Esophagus squamous epithelium (tissue), 5 donors: ENCODE measurements at places on chromosomes 5 and 9.

GRCh38 chr5:107402434-107403227 lies 268.1 kb downstream of the EFNA5 start:
- DNase-seq = no peak

- no peak for DNase-seq
These were observed 51.0 kb upstream of the RNU6ATAC start for GRCh38 chr9:134215420-134215698.

DNA sequence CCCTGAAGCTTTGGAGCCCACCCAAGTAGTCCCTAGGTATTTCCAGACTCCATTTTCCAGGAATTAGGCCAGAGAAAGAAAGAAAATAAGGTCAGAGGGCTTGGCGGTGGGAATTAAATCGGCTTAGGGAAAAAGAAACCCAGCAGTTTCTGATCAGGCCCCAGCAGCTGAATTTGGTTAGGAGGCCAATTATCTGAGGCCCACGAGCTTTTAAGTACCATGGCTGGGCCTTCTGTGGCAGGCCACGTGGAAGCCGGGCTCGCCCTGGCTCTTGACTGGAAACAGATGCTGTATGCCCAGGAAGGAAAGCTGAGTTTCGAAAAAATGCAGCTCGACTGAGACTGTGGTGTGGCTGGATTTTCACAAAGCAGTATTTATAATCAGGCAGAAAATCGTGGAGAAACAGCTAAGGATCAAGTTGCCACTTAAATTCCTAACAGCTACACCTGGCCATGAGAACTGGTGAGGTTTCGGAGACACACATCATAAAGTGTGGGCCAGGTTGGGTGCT lies 75.1 kb upstream of the PANK3 start:
- no peak for DNase-seq

- DNase-seq = no peak
These were observed 152.2 kb upstream of the OTULINL start for GRCh38 chr5:14429101-14430050.

DNA sequence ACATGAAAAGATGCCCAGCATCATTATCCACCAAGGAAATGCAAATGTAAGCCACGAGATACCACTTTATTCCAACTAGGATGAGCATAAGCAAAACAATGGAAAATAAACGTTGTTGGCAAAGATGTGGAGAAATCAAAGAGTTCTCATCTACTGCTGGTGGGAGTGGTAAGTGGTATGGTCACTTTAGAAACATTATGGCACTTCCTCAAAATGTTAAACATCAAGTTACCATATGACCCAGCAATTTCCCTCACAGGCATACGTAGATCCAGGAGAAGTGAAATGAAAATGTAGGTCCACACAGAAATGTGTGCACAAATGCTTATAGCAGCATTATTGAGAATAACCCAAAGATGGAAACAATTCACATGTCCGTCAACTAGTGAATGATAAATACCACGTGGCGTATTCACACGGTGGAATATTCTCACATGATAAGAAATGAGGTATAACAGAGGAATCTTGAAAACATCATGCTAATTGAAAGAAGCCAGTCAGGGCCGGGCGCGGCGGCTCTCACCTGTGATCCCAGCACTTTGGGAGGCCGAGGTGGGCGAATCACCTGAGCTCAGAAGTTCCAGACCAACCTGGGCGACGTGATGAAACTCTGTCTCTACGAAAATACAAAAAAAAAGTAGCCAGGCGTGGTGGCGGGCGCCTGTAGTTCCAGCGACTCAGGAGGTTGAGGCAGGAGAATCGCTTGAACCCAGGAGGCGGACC lies 16.4 kb upstream of the FLT4 start:
- no peak for DNase-seq

GRCh38 chr9:72656021-72656420 lies 134.6 kb downstream of the TMC1 start:
- DNase-seq = no peak

GRCh38 chr9:130286781-130287428 lies 21.3 kb downstream of the HMCN2 start:
- DNase-seq = no peak

GRCh38 chr5:8576178-8576577 lies 707.2 kb downstream of the MTRR start:
- no peak for DNase-seq

DNA sequence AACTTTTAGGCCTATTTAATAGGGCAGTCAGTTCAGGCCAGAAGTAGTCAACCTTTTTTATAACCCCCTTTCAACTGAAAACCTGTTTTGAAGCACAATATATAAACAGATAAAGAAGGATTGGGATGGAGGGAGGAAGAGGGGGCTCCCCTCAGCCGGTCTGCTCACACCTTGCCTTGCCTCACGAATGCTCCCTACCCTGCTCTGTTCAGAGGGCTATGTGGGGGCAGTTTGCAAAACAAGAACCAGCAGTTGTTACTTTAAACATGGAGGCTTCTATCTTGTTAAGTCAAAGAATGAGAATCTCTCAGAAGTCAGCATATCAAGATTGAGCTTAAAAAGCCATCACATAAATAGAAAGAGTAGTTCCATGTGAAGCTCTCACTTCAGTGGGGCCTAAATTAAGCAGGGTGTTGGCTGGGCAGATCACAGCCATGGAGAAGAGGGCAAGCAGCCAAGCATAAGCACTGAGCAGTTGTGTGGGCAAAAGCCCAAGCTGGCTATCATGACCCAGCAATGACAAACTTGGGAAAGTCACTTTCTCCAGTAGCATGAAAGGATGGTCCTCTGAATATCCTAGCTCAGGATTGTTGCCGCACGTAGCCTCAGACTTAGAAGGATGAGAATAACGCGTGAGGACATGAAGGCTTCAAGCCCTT lies 70.6 kb downstream of the ALDH1A1 start:
- DNase-seq = no peak

- DNase-seq = no peak
These were observed 26.8 kb downstream of the SSBP2 start for GRCh38 chr5:81724108-81724507.

DNA sequence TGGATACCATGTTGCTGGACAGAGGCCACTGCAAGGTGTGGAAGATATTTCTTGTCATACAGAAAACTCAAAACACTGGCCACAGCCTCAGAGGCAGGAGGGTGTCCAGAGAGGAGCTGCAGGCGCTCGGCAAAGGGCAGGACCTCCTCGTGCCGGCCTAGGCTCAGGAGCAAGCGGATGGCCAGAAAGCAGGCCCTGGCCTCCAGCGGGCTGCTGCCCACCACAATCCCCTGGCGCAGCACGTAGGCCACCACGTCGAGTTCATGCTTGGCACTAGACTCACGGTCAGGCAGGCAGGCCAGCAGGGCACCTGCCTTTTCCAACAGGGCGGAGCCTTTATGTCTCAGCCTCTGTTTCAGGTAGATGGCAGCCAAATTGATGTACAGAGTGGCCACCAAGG lies 35.2 kb downstream of the SH3TC2 start:
- no peak for DNase-seq

GRCh38 chr9:70692431-70692830 lies 278.0 kb upstream of the KLF9 start:
- DNase-seq = no peak

- no peak for DNase-seq
These were observed 17.8 kb downstream of the SHC3 start for GRCh38 chr9:89160806-89161205.

DNA sequence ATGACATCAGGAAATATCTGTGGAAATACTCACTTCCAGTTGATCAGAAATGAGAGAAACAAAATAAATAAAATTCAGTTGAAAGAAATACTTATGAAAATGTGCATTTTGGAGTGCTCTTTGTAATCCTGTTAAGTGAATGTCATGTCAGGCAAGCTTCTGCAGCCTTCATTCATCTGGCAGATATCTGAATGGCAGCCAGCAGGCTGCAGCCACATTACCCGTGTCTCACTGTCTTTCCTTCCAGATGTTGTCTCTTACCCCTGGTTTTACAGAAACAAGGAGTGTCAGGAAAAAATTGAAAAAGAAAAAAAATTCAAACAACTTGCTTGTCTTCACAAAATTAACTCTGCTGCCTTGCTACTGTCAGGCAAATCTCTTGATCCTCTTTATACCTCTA lies 445.0 kb upstream of the RIOK2 start:
- DNase-seq = no peak

GRCh38 chr9:15213249-15213648 lies 93.8 kb downstream of the TTC39B start:
- DNase-seq = no peak

DNA sequence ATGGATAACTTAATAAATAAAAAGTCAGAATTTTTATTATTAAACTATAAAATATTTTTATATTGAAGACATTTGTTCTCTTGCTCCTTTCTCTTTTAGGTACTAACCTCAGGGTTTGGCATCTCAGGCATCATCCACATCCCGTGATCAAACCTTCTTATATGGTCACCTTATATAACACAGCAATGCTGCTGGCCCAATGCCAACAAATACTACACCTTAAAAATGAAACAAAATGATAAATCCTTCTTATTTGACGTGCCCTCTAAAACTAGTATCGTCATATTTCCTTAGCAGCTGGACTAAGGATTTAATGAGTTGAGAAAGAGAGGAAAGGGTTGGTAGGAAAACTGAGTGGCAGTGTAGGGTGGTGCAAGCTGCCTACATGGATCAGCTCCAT lies 56.6 kb downstream of the NDUFAF2 start:
- no peak for DNase-seq

GRCh38 chr9:2299156-2299842 lies 284.2 kb downstream of the SMARCA2 start:
- DNase-seq = no peak

GRCh38 chr5:55480781-55481180 lies 54.0 kb downstream of the PLPP1 start:
- no peak for DNase-seq

- no peak for DNase-seq
These were observed 51.9 kb downstream of the COL27A1 start for GRCh38 chr9:114207034-114207810.

DNA sequence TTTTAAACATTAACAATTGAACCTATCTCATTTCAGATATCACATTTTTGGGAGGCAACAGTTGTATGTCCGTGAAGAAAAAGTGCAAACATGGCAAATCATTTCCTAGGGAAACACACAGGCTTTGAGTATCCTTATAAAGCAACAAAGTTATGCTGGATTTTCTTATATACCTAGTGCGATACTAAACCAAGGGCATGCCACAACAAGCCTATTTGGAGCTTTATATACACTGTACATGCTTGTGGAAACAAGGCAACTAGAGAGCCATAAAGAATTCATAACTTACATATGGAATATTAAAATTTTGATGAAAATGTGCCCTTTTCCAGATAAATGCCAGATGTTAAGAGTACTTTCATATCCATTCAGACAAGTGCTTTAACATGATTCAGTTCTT lies 191.4 kb downstream of the DCP2 start:
- no peak for DNase-seq

DNA sequence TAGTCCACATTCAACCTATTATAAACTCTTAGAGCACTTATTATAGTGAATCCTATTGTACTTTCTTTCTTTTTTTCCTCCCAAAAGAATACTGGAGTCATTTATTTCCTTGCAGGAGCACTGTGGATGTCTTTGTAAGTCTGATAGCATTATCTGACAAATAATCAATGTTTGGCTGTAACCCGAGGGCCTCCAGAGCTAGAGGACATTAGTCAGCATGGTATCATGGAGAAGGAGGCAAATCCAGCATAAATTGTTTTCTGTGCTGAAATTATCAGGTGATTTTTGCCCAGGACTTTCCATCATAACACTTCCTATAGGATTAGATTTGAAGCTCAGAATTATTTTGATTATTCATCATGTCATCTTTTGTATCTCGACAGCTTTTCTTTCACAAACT lies 551.0 kb downstream of the ZNF608 start:
- DNase-seq = no peak

DNA sequence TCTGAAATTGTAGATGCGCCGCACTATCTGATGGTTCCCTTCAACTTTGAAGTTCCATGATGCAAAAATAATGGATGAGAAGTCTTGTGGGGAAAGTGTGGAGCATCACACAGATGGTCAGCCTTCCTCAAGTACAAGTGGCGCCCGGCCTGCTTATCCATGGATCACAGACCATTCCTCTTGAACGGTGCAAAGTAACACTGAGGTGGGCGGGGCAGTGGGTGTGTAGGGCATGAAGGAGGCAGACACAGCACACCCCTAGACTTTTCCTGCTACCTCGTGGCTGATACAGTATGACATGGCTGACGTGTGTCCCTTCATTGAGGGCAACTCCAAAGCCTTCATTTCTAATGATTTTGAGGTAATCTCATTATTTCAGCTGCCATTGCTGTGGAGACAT lies 2.5 kb upstream of the GNG10 start:
- DNase-seq = no peak

- no peak for DNase-seq
These were observed 174.1 kb downstream of the SNX18 start for GRCh38 chr5:54691656-54692055.

DNA sequence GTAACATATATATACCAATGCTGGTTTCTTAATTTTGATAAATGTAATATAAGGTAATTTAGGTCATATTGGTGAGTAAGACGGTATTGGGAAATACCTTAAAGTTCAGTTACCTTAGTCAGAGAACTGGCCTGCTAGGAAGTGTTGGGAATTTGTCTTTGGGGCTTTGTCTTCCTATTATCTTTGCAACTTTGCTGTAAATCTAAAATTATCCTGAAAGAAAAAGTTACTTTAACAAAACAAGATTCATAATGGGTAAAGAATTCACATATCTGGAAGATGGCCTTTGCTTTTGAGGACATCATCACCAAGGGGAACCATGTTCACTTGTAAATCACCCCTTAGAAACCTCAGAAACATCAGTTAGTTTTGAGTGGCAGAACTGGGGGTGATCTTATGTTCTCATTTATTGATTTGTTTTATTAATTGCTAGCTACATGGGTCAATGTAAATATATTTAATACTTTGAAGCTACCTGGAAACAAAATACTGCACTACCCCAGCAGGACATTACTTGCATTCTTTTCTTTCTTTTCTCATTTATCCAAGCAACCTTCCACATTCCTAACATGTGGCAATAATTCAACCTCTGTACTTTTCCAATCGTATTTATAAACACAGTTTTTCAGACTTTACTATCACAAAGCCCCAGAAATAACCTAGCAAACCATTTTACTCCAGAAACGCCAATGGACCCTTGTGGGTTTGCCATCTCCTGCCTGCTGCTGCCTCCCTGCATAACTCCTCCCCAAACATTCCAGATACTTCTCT lies 41.4 kb downstream of the GLIS3 start:
- DNase-seq = no peak

GRCh38 chr5:140011297-140011802 lies 31.7 kb downstream of the NRG2 start:
- DNase-seq = no peak

GRCh38 chr5:7659420-7659819 lies 191.5 kb downstream of the CFAP90 start:
- DNase-seq = no peak

GRCh38 chr5:96031180-96031579 lies 69.5 kb upstream of the ELL2 start:
- no peak for DNase-seq

- DNase-seq = no peak
These were observed 168.4 kb upstream of the FSTL4 start for GRCh38 chr5:133780619-133781280.

DNA sequence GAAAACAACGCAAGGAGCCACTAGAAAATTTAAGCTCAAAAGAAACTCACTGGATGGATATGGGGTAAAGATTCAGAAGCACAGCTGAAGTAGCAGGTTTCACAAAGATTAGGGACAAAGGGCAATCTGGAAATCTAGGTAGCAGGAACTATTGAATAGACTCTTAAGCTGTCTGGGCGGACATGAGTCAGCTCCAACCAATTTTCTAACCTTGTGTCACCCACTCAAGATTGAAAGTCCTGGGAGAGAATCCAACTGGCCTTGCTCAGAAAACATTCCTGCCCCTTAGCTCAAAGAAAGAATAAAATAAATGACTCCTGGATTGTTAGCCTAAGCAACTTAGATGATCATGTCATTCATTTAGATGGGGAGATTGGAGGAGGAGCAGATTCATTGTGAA lies 69.2 kb downstream of the STK32A start:
- DNase-seq = no peak
